Heart left ventricle (tissue), 16 donors: ENCODE measurements at places on chromosomes 11 and 22. TPM values are rescaled to one million over a fixed set of nuclear protein-coding genes. Genes with fewer than 3 reads are reported as not detected.

- no peaks in the 10 kb centered on the region for H3K27me3 ChIP-seq
- no peak for DNase-seq
- no peak overlapping the region for H3K27ac ChIP-seq
- no peak overlapping the region for H3K4me3 ChIP-seq
- no peaks in the 10 kb centered on the region for H3K36me3 ChIP-seq
Observed at GRCh38 chr11:34570584-34570983, 50.3 kb upstream of the EHF start.

DNA sequence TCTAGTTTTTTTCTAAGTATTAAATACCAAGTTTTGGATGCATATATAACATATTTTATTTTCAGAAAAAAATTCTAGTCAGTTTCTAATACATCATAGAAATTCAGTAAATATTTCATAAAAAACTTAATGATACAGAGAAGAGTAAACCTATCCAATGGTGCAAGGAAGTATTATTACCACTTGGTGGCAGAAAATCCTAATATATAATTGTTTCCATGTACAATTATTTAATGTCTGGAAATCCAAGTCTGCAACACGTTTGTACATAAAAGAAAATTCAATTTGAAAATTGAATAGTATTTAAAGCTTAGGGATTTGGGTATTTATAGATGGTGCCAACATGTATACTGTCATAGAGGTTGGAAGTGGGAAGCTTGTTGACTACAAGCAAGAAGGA, 127.0 kb downstream of the TRPC6 start:
- no peaks in the 10 kb centered on the region for H3K27me3 ChIP-seq
- H3K36me3 ChIP-seq = no peaks in the 10 kb centered on the region
- H3K27ac ChIP-seq = no peak overlapping the region
- H3K4me1 ChIP-seq = no peaks in the 10 kb centered on the region
- DNase-seq = no peak

DNA sequence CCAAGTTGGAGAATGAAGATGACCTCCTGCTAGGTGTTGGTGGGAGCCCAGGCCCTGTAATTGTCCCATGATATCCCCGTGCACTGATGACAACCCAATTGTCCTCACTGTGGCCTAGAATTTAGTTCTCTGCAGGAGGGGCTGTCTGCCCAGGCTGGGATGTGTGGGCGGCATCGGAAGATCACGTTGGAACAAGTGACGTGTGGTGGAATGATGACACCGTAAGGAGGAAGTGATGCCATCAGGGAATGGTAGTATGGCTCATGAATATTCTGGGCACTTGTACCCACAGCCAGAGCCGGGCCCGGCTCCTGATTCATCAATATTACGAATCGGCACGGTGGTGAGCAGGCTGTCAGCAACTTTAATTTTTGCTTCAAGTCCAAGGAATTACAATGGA, 111.6 kb downstream of the MIAT start:
- no peak overlapping the region for H3K27ac ChIP-seq
- no peaks in the 10 kb centered on the region for H3K27me3 ChIP-seq
- DNase-seq = no peak
- no peaks in the 10 kb centered on the region for H3K4me1 ChIP-seq

Gene HEPHL1
- not detected for total RNA-seq

Gene SAA1
- total RNA-seq = 2.8 TPM
